ENCODE measurements at places on chromosomes 5 and 9.

- DNase-seq: no peak
These were observed 68.4 kb downstream of the ENTREP1 start for GRCh38 chr9:69393425-69393824.

GRCh38 chr5:1792842-1793266 lies 6.8 kb downstream of the MRPL36 start:
- no peak for DNase-seq

DNA sequence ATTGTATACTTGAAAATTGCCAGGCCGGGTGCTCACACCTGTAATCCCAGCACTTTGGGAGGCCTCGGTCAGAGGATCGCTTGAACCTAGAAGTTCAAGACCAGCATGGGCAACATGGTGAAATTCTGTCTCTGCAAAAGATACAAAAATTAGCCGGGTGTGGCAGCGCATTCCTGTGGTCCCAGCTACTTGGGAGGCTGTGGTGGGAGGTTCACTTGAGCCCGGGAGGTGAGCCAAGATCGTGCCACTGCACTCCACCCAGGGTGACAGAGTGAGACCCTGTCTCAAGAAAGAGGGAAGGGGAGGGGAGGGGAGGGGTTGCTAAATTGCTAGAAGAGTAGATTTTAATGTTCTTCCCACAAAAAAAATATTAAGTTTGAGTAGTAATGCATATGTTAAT lies 53.2 kb downstream of the FNBP1 start:
- no peak for DNase-seq

GRCh38 chr5:105508519-105508918 lies 1945.9 kb upstream of the NUDT12 start:
- DNase-seq: no peak

GRCh38 chr5:140978260-140978659 lies 12.0 kb downstream of the PCDHAC2 start:
- no peak for DNase-seq

- DNase-seq: no peak
These were observed 5.6 kb upstream of the C5 start for GRCh38 chr9:121055642-121056143.

GRCh38 chr9:130189840-130190239 lies 17.6 kb downstream of the NCS1 start:
- no peak for DNase-seq

DNA sequence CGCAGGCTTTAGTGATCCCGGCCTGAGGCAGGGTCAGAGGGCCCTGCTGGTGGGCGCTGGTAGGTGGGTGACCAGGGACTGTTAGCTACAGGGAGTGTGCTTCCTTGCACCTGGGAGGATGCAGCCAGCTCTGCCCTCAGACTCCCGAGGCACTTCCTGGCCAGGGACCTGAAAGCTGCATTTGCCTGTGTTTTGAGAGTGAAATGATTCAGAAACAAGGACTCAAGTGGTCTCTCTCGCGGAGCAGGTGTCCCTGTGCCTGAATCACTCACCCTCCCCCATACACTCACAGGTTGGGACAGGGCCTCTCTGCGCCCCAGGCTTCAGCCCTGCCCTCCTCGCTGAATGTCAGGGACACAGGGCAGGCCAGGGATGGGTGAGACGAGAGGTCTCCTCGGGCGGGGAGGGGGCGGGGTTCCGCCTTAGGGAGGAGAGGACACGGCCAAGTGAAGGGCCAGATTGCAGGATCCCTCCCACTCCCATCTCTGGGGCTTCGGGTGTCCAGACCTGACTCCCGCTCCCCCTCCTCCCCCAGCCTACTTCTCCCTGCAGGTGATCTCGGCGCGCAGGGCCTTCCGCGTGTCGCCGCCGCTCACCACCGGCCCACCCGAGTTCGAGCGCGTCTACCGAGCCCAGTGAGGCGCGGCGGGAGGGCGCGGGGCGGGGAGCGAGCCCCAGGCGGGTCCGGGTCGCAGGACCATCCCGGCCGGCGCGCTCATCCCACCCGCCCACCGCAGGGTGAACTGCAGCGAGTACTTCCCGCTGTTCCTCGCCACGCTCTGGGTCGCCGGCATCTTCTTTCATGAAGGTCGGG lies 1.5 kb downstream of the LTC4S start:
- no peak for DNase-seq

- DNase-seq: no peak
These were observed 10.8 kb downstream of the GABRB2 start for GRCh38 chr5:161535762-161536161.

DNA sequence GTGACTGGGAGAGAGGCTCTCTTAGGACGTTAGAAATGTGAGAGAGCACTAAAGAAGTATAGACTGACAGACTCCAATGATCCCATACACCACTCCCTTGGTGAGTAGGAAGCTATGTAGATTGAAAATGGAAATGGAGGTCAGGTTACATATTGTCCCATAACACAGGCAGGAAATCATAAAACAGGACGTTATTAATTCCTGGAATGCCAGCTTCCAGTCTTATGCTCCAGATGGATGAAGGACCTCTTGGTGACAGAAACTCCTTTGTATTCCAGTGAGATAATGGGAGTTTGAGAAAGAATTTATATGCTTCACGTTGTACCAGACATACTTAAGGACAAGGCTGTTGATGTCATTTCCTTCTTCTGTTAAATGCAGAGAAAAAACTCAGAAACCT lies 338.2 kb upstream of the ITGA1 start:
- DNase-seq: no peak

DNA sequence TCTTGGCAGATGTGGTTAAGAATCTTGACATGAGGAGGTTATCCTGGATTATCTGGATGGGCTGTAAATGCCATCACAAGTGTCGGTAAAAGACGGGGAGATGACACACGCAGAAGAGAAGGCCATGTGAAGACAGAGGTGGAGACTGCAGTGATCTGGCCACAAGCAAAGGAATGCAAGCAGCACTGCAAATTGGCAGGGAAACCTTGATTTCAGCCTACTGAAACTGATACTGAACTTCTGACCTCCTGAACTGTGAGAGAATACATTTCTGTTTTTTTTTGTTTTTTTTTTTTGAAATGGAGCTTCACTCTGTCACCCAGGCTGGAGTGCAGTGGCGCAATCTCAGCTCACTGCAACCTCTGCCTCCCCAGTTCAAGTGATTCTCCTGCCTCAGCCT lies 92.4 kb upstream of the NFIL3 start:
- no peak for DNase-seq

DNA sequence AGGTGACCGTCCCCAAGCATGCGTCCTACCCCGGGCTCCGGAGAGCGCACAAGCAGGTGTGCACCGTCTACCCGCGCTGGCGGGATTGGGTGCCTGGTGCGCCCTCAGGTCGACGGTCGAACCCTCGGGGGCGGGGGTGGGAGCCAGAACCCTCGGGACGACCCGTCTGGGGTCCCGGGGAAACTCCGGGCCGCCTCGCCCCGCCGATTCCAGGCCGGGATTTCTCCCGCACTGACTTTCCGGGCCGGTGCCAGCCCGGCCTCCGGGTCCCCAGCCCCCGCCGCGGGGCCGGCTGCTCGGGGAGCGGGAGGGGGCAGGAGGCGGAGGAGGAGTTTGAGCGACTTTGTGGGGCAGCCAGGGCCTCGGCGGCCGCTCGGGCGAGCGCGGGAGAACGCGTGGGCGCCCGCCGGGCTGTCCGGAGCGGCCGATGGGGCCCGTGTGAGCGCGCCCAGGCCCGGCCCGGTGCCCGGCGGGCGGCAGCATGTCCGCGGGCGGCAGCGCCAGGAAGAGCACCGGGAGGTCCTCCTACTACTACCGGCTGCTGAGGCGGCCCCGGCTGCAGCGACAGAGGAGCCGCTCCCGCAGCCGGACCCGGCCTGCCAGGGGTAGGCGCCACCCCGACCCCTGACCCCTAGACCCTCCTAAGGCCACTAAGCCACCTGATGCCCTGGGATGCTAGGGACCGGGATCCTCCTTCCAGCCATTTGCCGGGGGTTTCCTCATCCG lies at the start of gene DAB2IP:
DAB2IP (plus strand) TSS at position 340 of the 726 bp plus-strand sequence; CDS start at position 482, 142 bp downstream.
- no peak for DNase-seq

- DNase-seq: no peak
These were observed 334.0 kb upstream of the PUM3 start for GRCh38 chr9:3177936-3178335.

GRCh38 chr9:101126556-101126955 lies 98.0 kb downstream of the PLPPR1 start:
- DNase-seq: no peak

GRCh38 chr9:130483371-130483971 lies 38.7 kb downstream of the ASS1 start:
- no peak for DNase-seq

GRCh38 chr9:137300567-137301080 lies 1.4 kb downstream of the NRARP start:
- DNase-seq: no peak

DNA sequence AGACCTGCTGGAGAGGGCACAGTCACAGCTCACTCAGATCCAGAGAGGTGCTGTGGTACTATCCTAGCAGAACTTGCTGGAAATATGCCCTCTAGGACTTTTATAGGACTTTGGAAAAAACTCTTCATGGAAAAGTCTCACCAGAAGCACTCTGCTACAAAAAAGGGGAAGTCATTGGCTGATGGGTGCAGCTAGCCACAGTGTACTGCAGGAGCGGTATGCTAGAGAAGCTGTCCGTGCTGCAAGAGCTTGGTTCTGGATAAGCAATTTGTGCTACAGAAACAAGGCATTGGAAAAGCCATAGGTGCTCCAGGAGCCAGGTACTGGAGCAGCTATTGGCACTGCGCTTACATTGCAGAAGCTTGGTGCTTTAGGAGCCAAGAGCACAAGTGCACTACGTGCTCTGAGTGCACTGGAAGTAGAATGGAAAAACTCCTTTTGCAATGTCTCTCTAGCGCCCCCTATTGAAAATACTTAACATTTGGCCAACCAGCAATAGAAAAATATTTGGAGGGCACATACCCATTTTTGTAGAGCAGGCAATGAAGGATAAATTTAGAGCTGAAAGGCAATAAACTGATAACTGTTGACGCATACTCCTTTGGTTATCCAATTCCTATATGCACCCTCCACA lies 83.4 kb downstream of the MEGF10 start:
- no peak for DNase-seq

DNA sequence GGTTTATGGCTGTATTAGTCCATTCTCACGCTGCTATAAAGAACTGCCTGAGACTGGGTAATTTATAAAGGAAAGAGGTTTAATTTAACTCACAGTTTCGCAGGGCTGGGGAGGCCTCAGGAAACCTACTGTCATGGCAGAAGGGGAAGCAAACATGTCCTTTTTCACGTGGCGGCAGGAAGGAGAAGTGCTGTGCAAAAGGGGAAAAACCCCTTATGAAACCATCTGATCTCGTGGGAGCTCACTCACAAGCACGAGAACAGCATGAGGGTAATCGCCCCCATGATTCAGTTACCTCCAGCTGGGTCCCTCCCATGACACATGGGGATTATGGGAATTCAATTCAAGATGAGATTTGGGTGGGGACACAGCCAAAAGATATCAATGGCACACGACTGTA lies 13.9 kb downstream of the LRRC70 start:
- peak; percentile 3 for DNase-seq

GRCh38 chr9:125529107-125529506 lies 177.9 kb downstream of the MAPKAP1 start:
- DNase-seq: no peak

DNA sequence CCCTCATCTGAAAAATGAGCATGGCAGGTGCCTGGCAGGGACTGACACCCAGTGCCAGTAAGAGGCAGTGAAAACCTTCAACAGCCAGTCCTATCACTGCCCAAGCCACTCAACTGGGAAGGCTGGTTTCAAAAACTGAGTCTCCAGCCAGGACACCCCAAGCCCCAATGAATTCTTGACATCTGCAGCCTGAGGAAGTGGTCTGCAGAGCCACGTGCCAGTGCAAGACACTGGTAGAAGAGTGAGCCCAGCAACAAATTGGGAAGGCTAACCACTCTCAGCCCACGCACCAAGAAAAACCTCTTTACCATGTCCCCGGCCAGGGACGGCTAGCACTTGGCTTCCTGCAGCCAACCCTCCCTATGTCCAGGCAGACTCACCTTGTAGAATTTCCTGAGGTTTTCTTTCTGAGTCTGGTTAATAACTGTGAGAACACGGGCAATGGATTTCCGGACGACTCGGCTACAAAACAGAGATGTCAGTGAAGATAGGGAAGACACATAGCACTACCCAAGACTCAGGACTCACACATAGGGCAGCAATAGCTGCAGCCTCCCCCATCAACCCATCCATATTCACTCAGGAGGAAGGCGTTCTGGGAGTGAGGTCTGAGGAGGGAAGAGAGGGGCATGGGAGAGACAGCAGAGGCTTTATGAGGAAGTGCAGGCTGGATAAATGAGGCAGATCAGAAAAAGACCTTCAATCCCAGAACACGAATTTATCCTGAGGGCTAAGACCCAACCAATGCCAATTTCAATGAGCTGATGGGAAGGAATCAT lies 1.8 kb downstream of the RPL35 start:
- no peak for DNase-seq

- DNase-seq: no peak
These were observed 69.1 kb downstream of the GCNT1 start for GRCh38 chr9:76528056-76528455.

DNA sequence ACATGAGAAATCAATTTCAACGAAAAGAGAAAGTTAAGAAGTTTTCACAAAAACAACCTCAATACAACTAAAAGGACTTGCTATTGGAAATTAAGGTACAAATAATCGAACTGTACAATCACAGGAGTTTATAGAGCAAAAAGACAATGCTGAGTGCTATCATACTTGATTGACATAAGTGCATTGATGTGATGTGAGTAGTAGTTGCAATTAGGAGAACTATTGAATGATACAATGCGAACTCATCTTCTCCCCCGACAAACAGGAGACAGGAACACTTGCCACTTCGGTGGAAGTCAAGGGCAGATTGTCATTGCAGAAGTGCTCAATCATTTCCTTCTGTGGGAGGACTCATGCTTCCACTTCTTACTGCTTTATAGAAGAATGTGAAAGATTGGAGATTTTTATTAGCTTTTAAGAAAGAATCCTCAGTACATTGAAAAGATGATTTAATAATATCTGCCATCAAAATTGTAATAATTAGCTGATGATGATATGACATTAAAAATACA lies 276.6 kb upstream of the MPDZ start:
- DNase-seq: no peak

GRCh38 chr5:124859027-124859426 lies 112.6 kb upstream of the ZNF608 start:
- peak; percentile 74 for DNase-seq

GRCh38 chr9:4620057-4620765 lies 41.9 kb upstream of the PLPP6 start:
- DNase-seq: no peak
